NCI-H1048 (cell line): ENCODE measurements at places on chromosomes 6 and 20.

GRCh38 chr6:90401933-90402830 lies 105.5 kb upstream of the BACH2 start:
- DNase-seq: no peak

- DNase-seq: no peak
Observed at GRCh38 chr20:22577515-22578220, 6.7 kb downstream of the FOXA2 start.

DNA sequence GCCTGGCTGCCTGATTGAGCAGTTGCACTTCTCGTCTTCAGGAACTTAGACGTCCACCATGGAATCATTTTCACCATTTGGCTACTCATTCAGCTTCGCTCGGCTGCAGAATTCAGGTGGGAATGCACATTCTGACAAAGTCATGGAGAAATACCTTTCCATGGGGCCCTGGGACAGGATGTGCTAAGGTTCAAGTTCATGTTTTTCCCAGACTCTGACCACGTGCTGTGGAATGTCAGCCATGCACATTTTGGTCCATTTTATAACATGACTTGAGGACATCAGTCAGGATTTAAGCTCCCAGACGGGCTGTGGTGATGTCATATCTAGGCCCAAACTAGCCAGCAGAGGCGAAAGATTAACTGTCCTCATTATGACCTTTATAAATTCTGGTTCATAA lies 205.3 kb downstream of the TBXT start:
- no peak for DNase-seq

GRCh38 chr6:82040405-82041221 lies 206.9 kb downstream of the IBTK start:
- DNase-seq: no peak

GRCh38 chr6:85343428-85343827 lies 106.5 kb upstream of the NT5E start:
- DNase-seq: no peak

GRCh38 chr6:154292855-154293519 lies 63.6 kb downstream of the IPCEF1 start:
- no peak for DNase-seq

GRCh38 chr6:13012296-13012695 lies 295.7 kb downstream of the PHACTR1 start:
- no peak for DNase-seq

DNA sequence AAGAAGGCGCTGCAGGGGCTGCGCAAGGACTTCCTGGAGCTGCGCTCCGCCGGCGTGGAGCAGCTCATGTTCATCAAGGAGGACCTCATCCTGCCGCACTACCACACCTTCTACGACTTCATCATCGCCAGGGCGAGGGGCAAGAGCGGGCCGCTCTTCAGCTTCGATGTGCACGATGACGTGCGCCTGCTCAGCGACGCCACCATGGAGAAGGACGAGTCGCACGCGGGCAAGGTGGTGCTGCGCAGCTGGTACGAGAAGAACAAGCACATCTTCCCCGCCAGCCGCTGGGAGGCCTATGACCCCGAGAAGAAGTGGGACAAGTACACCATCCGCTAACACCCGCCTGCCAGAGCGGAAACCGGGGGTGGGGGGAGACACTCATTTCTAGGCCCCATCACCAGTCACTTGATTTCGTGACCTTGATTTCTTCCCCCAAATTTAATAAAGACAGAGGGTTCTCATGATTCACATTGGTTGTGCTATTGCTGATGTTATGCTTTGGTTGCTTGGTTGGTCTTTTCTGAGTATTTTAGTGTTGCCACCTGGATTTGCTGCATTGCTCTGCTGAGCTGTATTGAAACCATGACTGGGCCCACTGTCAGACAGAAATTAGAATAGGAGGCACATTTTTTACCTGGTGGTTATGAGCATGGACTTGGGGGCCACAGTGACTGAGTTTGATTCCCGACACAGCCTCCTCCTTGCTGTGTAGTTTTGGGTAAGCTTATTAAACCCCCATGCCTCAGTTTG lies 1.5 kb downstream of the FAM50B start:
- DNase-seq: no peak

GRCh38 chr20:43579861-43580793 lies 10.6 kb upstream of the IFT52 start:
- DNase-seq: no peak

DNA sequence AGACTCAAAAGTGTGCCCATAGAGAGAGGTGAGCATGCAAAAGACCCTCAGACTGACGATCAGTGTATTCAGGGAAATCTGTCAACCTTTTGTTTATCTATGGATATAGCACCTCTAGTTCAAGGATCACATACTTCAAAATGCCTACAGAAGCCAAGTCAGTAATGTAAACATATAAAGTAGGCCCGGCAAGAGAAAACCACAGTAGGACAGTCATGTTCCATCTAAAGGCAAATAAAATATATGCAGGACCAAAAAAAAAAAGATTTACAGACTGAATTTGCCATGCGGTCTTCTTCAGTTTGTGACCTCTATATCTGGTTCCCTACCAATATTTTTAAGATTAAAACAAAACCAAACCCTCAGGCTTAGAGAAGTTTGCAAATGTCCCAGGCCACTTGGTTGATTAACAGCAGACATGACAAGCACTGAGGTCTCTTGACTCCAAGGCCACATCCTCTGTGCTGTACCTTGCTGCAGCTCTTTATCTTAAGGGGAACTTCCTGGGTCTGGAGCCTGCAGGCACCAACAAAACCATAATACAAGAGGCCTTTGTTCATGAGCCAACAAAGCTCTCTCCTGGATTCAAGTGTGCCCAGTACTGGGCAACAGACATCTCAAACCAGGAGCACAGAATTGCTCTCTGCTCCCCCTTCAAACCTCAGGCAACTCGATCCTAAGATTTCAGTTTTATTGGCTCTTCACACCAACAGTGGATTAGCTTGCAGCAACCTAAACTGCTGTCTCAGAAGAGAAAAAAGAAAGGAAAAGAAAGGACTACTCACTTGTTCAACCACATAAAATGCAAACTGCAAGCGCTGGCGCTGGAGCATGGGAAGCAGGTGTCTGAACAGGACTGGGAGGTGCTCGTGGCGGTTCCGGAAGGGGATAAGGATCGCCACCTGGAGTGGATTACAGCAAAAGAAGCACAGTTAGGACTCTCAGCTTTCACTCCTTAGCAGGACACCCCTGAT lies 71.7 kb downstream of the B4GALT5 start:
- no peak for DNase-seq

DNA sequence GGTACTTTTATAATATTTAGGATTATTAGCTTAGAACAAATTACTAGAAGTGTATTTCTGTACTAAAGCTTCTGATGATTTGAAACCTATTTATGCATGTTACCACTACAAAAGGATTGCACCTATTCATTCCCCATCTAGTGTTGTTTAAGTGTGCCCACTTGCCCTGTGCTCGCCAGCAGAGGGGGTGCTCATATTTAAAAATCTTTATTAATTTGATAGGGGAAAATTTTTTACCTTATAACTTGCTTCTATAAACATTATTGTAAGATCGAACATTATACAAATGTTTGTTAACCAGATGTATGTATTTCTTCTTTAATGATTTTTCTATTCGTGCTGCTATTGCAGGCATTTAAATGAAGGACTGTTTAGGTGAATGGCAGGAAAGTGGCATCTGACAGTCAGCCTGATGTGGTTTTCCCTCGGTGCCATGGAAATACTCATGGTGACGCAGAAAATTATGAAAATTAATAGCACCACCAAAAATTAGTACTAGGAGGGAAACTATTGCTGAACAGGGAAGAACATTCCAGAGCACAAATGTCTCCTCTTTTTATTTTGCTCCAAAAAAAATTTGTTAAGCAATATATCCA lies 44.1 kb upstream of the FNDC1 start:
- no peak for DNase-seq

DNA sequence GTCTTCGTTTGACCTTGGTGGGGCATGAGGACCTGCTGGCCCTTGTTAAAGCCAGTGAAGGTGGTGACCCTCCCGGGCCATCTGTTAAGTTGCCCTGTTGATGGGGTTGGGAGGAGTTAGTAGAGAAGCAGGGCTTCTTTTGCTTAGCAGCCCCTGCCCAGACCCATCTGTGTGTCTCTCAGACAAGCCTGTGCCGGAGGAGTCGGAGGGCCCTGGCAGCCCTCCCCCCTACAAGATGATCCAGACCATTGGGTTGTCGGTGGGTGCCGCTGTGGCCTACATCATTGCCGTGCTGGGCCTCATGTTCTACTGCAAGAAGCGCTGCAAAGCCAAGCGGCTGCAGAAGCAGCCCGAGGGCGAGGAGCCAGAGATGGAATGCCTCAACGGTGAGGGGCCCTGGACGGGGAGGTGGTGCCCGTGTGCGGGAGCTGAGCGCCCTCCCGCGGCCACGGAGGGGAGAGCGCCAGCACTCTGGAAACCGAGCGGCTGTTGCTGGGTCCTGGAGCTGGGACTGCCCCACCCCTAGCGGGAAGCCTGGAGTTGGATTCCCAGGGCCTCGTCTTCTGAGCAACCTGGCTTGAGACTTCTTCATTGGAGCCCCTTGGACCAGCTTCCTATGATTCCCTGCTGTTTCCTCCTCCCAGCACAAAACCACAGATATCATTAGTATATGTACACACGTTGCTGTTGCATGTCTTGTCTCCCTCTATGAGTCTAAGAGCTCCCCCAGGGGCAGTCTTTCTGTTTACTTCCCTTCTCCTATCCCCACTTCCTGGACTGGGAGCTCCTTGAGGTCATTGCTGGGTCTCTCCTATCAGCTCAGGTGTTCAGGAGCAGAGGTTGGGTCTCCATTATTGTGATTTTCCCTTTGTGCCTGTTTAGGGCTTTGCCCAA lies 27.6 kb upstream of the SRF start:
- peak; percentile 85 for DNase-seq

DNA sequence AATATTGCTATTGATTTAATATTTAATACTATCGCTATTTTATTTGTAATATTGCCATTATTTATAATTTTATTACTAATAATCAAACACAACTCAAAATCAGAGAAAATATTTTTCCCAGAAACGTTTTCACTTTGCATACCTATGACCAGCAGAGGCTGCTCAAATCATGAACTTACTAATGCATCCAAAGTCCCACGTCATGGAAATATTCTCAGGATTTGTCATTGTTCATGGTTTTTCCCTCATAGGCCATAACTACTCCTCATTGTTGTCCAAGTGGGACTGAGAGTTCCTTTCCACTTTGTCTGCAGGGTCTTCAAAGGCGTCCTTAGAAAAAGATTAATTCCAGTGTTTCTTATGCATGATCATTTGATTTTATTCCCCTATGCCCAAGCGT lies 344.8 kb downstream of the THBS2 start:
- no peak for DNase-seq

DNA sequence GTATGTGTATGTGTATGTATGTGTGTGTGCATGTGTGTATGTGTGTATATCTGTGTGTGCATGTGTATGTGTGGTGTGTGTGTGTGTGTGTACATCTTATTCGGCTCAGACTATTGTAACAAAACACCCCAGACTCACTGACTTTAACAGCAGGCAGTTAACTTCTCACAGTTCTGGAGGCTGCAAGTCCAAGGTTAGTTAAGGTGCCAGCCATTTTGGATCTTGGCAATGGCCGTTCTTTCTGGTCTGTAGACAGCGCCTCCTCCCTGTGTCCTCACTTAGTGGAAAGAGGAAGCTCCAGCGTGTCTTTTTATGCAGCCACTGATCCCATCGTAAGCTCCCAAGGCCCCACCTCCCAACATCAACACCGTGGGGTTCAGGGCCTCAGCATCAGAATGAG lies 128.3 kb upstream of the THBS2 start:
- DNase-seq: no peak

DNA sequence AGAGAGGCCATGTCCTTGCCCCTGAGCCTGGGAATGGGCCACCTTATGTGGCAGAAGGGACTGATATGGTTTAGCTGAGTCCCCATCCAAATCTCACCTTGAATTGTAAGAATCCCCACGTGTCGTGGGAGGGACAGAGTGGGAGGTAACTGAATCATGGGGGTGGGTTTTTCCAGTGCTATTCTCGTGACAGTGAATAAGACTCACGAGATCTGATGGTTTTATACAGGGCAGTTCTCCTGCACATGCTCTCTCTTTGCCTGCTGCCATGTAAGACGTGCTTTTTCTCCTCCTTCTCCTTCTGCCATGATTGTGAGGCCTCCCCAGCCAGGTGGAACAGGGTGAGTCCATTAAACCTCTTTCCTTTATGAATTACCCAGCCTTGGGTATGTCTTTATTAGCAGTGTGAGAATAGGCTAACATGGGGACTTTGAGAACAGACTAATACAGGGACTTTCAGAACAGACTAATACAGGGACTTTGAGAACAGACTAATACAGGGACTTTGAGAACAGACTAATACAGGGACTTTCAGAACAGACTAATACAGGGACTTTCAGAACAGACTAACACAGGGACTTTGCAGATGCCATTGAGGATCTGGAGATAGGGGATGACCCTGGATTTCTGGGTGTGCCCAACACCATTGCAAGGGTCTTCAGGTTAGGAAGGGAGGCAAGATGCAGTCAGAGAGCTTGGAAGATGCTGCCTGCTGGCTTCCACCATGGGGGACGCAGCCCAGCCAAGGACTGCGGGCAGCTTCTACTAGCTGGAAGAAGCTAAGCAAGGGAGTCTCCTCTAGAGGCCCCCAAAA lies 86.9 kb downstream of the RAMACL start:
- no peak for DNase-seq

- DNase-seq: no peak
Observed at GRCh38 chr20:3133155-3133554, 26.5 kb downstream of the FASTKD5 start.

DNA sequence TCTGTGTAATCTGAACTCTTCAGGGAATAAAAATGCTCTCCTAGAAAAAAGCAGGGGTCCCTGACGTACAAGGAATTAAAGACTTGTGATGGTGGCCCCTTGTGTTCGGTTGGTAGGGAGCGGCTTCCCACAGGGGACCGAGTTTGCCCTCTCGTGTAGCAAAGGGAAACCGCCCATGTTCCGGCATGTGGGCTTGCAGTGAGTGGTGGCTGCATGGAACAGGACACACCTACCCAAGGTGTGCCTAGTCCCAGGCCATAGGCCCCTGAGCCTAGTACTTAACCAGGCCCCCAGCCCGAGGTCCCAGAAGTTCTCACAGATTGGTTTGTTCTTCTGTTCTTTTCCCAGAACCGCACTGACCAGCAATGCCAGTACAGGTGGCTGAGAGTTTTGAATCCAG lies 15.5 kb downstream of the MYBL2 start:
- no peak for DNase-seq

GRCh38 chr6:79377888-79378348 lies 143.4 kb upstream of the HMGN3 start:
- no peak for DNase-seq

DNA sequence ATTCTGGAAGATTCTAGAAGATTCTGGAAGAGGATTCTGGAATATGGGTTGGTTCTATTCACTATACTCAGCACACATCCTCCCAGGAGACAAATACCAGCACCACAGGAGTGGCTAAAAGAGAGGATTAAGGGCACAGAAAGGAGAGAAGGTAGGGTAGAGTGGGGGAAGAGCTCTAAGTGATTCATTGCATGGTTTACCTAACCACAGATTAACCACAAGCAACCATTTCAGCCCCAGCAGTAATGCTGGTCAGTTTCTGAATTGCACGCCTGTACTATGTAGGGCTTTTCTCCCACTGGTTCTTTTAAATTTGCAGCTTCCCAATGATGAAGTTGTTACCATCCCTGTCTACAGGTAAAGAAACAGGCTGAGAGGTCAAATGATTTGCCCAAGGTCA lies 192.7 kb upstream of the PMEPA1 start:
- DNase-seq: no peak
